ENCODE measurements at places on chromosomes 4 and X. TPM values are rescaled to one million over a fixed set of nuclear protein-coding genes. Genes with fewer than 3 reads are reported as not detected.

The ARMCX1 gene
- polyA plus RNA-seq = not detected

The REPS2 gene
- polyA plus RNA-seq = 1.3 TPM

The CENPVL1 gene
- not detected for polyA plus RNA-seq

The GPR173 gene
- polyA plus RNA-seq = not detected

The AKAP4 gene
- polyA plus RNA-seq = not detected

The CPE gene
- polyA plus RNA-seq = not detected

The ADGRA3 gene
- polyA plus RNA-seq = 0.14 TPM

The NOX1 gene
- polyA plus RNA-seq = not detected

The PAGE2B gene
- polyA plus RNA-seq = not detected

The TMPRSS11B gene
- polyA plus RNA-seq = not detected

The NSDHL gene
- polyA plus RNA-seq = 11.7 TPM

The WNK3 gene
- 1.2 TPM for polyA plus RNA-seq

The TEX13C gene
- polyA plus RNA-seq = not detected

The SLC9B1 gene
- 0.93 TPM for polyA plus RNA-seq

The SRP72 gene
- polyA plus RNA-seq = 163 TPM

The ARX gene
- not detected for polyA plus RNA-seq

The DNASE1L1 gene
- polyA plus RNA-seq = 29.4 TPM

The CSAG2 gene
- not detected for polyA plus RNA-seq

The SPIN4 gene
- polyA plus RNA-seq = 0.89 TPM

The TCEAL7 gene
- polyA plus RNA-seq = not detected

The FAM133A gene
- not detected for polyA plus RNA-seq

The YIPF7 gene
- polyA plus RNA-seq = not detected

The TCEANC gene
- 13.0 TPM for polyA plus RNA-seq

The PNMA3 gene
- polyA plus RNA-seq = not detected

The ASMTL gene
- polyA plus RNA-seq = 50.1 TPM

The PRKX gene
- polyA plus RNA-seq = 73.9 TPM

All from IgD-negative memory B cell (primary cell).